ENCODE measurements at places on chromosomes 5 and 9. TPM values are rescaled to one million over a fixed set of nuclear protein-coding genes. Genes with fewer than 3 reads are reported as not detected.

The GPX8 gene
- total RNA-seq = not detected

- no peaks in the 10 kb centered on the region for H3K27me3 ChIP-seq
- no peak overlapping the region for H3K4me3 ChIP-seq
- no peak overlapping the region for H3K27ac ChIP-seq
Observed at GRCh38 chr5:13735691-13736090, 208.8 kb downstream of the DNAH5 start.

The CSF2 gene
- 764 TPM for total RNA-seq

- peaks cover 59% of the 10 kb centered on the region for H3K4me1 ChIP-seq
- DNase-seq = peak; percentile 83
- no peaks in the 10 kb centered on the region for H3K27me3 ChIP-seq
- H3K36me3 ChIP-seq = peaks cover 54% of the 10 kb centered on the region
- H3K27ac ChIP-seq = peak overlapping the region; percentile 90
Observed at GRCh38 chr9:36151316-36152210, 15.0 kb downstream of the GLIPR2 start.

- peaks cover 14% of the 10 kb centered on the region for H3K4me1 ChIP-seq
- no peak overlapping the region for H3K27ac ChIP-seq
- H3K27me3 ChIP-seq = peaks cover 40% of the 10 kb centered on the region
- no peaks in the 10 kb centered on the region for H3K36me3 ChIP-seq
- DNase-seq = no peak
- H3K4me3 ChIP-seq = no peak overlapping the region
Observed at GRCh38 chr9:127154003-127154389, 31.6 kb upstream of the ANGPTL2 start.

DNA sequence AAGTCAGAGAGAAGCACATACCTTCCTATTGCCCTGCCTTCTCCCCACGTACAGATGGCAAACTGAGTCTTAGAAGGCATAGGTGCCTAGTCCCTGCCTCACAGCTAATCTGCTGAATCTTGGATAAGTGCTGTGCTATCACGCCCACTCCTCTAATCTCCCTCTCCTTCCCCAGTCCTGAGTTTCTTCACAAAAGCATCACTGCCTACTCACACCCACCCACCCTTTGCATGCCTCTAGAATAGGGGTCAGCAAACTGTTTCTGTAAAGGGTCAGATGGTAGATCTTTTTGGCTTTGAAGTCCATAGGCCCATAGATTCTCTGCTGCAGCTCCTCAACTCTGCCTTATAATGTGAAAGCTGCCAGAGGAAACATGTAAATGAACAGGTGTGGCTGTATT lies 23.2 kb upstream of the JADE2 start:
- peak overlapping the region; percentile 13 for H3K27ac ChIP-seq
- H3K4me3 ChIP-seq = no peak overlapping the region
- no peak for DNase-seq
- peaks cover 38% of the 10 kb centered on the region for H3K4me1 ChIP-seq

- no peak overlapping the region for H3K4me3 ChIP-seq
- H3K27ac ChIP-seq = no peak overlapping the region
- peaks cover 40% of the 10 kb centered on the region for H3K27me3 ChIP-seq
- no peak for DNase-seq
- no peaks in the 10 kb centered on the region for H3K4me1 ChIP-seq
Observed at GRCh38 chr9:107226421-107226820, 56.7 kb upstream of the RAD23B start.

The PSD2 gene
- total RNA-seq = not detected

DNA sequence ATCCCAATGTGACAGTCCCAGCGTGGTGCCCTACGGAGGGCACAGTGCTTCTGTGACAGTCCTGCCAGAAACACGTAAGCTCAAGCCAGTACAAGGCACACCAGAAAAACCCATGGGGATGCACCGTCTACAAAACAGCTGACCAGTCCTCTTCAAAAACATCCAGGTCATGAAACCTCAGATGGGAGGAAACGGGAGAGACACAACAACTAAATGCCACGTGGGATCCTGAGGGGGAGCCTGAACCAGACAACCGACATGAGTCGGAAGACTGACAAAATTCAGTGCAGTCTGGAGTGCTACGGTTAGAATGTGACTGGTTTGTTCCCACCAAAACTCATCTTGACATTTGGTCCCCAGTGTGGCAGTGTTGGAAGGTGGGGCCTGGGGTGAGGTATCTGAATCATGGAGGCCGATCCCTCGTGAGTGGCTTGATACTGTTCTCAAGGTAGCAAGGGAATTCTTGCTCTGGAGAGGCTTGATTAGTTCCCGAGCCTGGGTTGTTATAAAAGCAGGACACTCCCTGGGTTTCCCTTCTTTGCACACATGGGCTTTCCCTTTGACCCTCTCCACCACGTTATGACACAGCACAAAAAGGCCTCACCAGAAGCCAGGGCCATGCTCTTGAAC lies 55.4 kb downstream of the ADAMTS2 start:
- H3K36me3 ChIP-seq = no peaks in the 10 kb centered on the region
- no peaks in the 10 kb centered on the region for H3K27me3 ChIP-seq
- DNase-seq = no peak
- no peak overlapping the region for H3K4me3 ChIP-seq
- H3K27ac ChIP-seq = no peak overlapping the region

The INSL6 gene
- not detected for total RNA-seq

DNA sequence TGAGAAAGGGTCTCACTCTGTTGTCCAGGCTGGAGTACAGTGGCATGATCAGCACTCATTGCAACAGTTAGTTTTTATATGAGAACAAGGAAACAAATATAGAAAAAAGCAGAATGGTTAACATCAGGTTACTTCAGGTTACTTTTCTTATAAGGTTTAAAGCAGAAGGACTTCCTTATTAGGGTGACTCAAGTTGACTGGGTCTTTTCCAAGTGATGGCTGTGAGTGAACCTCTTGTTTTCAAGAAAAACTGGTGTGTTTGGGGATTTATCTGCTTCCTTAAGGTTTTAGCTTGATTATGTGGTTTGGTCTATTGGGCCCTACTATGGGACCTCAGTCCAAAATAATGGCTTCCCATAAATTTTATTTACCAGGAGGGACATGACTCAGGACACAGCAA lies 99.2 kb downstream of the ARRDC3 start:
- H3K27me3 ChIP-seq = peaks cover 1% of the 10 kb centered on the region
- peaks cover 13% of the 10 kb centered on the region for H3K36me3 ChIP-seq
- H3K27ac ChIP-seq = no peak overlapping the region

DNA sequence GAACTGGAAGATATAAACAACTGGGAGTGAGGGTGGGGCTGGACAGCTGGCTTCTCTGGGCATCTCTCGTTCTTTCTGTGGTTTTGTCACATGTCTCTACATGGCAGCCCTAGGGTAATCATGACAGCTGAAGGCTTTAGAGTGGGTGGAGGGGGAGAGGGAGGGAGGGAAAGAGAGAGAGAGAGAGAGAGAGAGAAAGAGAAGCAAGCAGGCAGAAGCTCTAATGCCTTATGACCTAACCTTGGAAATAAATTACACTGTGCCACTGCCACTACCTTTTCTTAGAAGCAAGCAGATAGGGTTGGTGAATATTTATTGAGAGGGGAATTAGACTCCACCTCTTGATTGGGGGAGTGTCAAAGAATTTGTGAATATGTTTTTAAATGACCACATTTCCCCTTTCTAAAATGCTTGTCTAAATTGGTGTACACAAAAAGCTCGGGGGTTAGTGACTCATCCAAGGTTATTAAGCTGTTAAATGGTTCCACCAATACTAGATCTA lies 2.6 kb upstream of the DAPK1 start:
- no peak overlapping the region for H3K4me3 ChIP-seq
- peaks cover 15% of the 10 kb centered on the region for H3K4me1 ChIP-seq

- H3K27ac ChIP-seq = peak overlapping the region; percentile 51
- no peaks in the 10 kb centered on the region for H3K27me3 ChIP-seq
- H3K4me3 ChIP-seq = no peak overlapping the region
Observed at GRCh38 chr9:127960410-127961154, 20.2 kb downstream of the EEIG1 start.

DNA sequence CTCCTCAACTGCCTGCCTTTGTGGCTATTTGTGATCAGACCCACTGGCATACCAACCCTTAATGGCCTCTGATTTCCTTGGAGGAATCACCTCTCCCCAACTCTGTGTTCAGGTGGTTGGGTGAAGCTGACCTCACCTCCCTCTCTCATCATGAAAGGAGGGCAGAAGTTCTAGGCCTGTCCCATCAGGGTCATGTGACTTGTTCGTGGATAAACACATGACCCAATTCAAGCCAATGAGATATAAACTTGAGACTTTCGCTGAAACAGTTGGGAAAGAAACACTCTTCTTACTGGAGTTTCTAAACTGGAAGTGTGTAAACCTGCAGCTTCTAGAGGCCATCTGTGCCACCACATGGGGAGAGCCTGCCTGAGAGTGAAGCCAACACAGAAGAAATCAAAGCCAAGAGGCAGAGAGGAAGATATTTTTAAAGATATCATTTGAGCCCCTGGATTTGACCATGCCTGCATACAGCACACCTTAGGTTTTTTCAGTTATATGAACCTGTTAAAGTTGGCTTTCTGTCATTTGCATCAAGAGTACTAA lies 5.8 kb downstream of the GABBR2 start:
- no peaks in the 10 kb centered on the region for H3K4me1 ChIP-seq
- no peak for DNase-seq
- no peak overlapping the region for H3K4me3 ChIP-seq
- H3K27me3 ChIP-seq = peaks cover 31% of the 10 kb centered on the region
- H3K27ac ChIP-seq = no peak overlapping the region
- no peaks in the 10 kb centered on the region for H3K36me3 ChIP-seq

The SEC24A gene
- total RNA-seq = 33.9 TPM

The C5orf46 gene
- total RNA-seq = not detected

- H3K36me3 ChIP-seq = peaks cover 75% of the 10 kb centered on the region
- peaks cover 53% of the 10 kb centered on the region for H3K4me1 ChIP-seq
- H3K27me3 ChIP-seq = no peaks in the 10 kb centered on the region
- H3K27ac ChIP-seq = peak overlapping the region; percentile 98
- peak overlapping the region; percentile 93 for H3K4me3 ChIP-seq
Observed at GRCh38 chr9:91419222-91420191, 4.1 kb downstream of the NFIL3 start.

- no peak overlapping the region for H3K4me3 ChIP-seq
- H3K27ac ChIP-seq = peak overlapping the region; percentile 34
- no peak for DNase-seq
- no peaks in the 10 kb centered on the region for H3K4me1 ChIP-seq
- no peaks in the 10 kb centered on the region for H3K27me3 ChIP-seq
- H3K36me3 ChIP-seq = peaks cover 34% of the 10 kb centered on the region
Observed at GRCh38 chr9:111678293-111678692, 16.9 kb downstream of the GNG10 start.

The ESM1 gene
- total RNA-seq = 0.37 TPM

GRCh38 chr9:36980148-36980974 lies 53.7 kb downstream of the PAX5 start:
- peaks cover 36% of the 10 kb centered on the region for H3K27me3 ChIP-seq
- H3K4me1 ChIP-seq = no peaks in the 10 kb centered on the region

DNA sequence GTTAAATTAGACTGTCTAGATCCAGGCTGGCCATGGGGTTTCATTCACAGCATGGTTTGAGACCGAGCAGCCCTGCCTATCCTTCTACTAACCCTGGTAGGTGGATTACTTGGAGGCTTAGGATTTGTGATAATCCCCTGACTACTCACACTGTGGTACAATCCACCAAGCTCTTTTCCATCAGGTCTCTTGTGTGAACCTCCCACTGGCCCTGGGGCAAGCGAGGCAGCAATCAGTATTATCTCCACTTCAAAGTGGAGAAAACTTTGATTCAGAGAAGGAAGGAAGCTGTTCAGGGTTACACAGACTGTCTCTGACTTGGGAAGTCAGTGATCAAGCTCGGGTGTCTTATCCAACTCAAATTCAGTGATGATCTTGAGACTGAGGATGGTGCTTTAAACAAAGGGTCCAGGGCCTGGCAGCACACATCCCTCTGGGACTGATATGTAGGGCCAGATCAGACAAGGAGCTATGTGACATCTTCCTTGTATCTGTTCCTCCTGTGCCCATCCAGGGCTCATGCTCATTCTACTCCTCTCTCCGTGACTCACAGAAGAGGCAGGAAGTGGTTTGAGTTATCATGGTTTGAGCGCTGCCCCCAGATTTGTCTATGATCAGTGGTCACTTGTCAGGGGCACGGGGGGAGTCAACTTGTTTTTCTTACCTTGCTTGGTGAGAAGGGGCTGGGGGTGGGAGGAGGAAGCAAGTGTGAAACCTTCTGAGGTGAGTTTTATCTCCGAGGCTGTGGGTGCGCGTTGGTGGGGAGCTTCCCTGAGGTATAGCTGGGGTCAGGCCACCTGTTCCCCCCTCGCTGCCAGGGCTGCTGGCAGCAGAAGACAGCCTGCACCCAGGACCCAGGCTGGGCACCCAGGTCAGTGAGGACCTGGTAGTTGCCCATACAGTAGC lies 48.6 kb downstream of the RGS3 start:
- no peaks in the 10 kb centered on the region for H3K36me3 ChIP-seq
- peaks cover 56% of the 10 kb centered on the region for H3K4me1 ChIP-seq
- peak overlapping the region; percentile 54 for H3K4me3 ChIP-seq
- DNase-seq = peak; percentile 66
- peaks cover 4% of the 10 kb centered on the region for H3K27me3 ChIP-seq

DNA sequence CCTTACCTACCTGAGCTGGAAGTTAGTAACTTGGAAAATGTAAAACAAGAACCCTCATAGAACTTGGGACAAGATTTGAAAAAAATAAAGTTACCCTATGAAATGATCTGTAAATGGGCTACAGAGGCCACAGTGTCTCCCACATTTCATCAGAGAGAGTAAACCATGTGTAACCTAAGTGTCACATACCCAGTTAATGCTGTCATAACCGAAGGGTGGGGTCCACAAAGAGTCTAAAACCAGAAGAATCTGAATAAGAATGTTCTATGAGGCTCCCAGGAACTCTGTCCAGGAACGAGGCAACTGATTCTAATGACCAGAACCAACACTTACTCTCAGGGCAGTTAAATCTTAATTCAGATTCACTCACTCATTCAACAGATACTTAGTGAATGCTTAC lies 1.0 kb upstream of the FAM13B start:
- H3K27ac ChIP-seq = peak overlapping the region; percentile 99
- peaks cover 54% of the 10 kb centered on the region for H3K4me1 ChIP-seq
- peaks cover 25% of the 10 kb centered on the region for H3K36me3 ChIP-seq
- H3K27me3 ChIP-seq = no peaks in the 10 kb centered on the region
- peak overlapping the region; percentile 99 for H3K4me3 ChIP-seq

The SLC34A1 gene
- not detected for total RNA-seq

The PCDHB15 gene
- total RNA-seq = not detected

- peaks cover 15% of the 10 kb centered on the region for H3K4me1 ChIP-seq
- H3K4me3 ChIP-seq = no peak overlapping the region
Observed at GRCh38 chr9:8183618-8184017, 384.0 kb upstream of the DMAC1 start.

DNA sequence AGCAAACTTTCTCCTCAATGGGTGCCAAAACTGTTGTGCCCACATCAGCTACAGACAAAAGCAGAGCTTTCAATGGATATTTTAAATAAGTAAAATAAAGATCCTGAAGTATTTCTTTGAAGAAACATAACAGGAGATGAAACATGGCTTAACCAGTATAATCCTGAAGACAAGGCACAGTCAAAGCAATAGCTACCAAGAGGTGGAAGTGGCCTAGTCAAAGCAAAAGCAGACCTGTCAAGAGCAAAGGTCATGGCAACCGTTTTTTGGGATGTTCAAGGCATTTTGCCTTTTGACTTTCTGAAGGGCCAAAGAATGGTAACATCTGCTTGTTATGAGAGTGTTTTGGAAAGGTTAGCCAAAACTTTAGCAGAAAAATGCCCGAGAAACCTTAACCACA lies 77.9 kb downstream of the ANXA1 start:
- H3K4me1 ChIP-seq = peaks cover 11% of the 10 kb centered on the region
- H3K4me3 ChIP-seq = no peak overlapping the region
- no peak overlapping the region for H3K27ac ChIP-seq
- H3K27me3 ChIP-seq = peaks cover 12% of the 10 kb centered on the region

- no peak overlapping the region for H3K4me3 ChIP-seq
- DNase-seq = no peak
- peaks cover 9% of the 10 kb centered on the region for H3K27me3 ChIP-seq
- H3K27ac ChIP-seq = no peak overlapping the region
- no peaks in the 10 kb centered on the region for H3K36me3 ChIP-seq
Observed at GRCh38 chr5:171724468-171725204, 61.0 kb upstream of the SMIM23 start.

- H3K27ac ChIP-seq = no peak overlapping the region
- H3K27me3 ChIP-seq = no peaks in the 10 kb centered on the region
- no peaks in the 10 kb centered on the region for H3K4me1 ChIP-seq
Observed at GRCh38 chr5:41154491-41154890, 58.8 kb downstream of the C6 start.
